ENCODE measurements at places on chromosomes 3 and 15. TPM values are rescaled to one million over a fixed set of nuclear protein-coding genes. Genes with fewer than 3 reads are reported as not detected.

NR2E3 gene
- total RNA-seq = not detected

DNA sequence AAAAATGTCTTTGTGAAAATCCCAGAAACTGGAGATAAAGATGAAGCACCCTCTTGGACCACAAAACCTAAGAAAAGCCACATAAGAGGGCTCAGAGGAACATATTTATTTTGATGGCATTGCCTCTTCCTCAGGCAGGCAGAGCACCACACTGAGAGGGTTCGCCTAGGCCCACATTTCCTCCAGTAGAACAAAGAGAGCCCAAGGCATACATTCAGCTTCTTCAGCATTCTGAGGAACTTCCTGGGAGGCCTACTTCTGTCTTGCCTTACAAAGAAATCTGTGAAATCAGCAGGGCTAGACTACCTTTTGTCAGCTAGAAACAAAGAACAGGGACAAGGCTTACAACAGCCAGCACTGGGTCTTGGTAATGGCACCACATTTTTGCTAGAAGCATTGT is 1325.3 kb downstream of the SI start:
- no peak overlapping the region for H3K27ac ChIP-seq
- H3K4me3 ChIP-seq = no peak overlapping the region
- no peak for DNase-seq
- no peaks in the 10 kb centered on the region for H3K4me1 ChIP-seq
- no peaks in the 10 kb centered on the region for H3K27me3 ChIP-seq

GRCh38 chr3:11671648-11672100 is 28.0 kb upstream of the VGLL4 start:
- H3K27ac ChIP-seq = peak overlapping the region; percentile 11
- H3K4me1 ChIP-seq = peaks cover 8% of the 10 kb centered on the region
- H3K27me3 ChIP-seq = no peaks in the 10 kb centered on the region
- peaks cover 2% of the 10 kb centered on the region for H3K36me3 ChIP-seq
- no peak overlapping the region for H3K4me3 ChIP-seq
- no peak for DNase-seq

ACOX2 gene
- total RNA-seq = not detected

- H3K4me1 ChIP-seq = peaks cover 3% of the 10 kb centered on the region
- no peak for DNase-seq
- no peaks in the 10 kb centered on the region for H3K36me3 ChIP-seq
- H3K4me3 ChIP-seq = no peak overlapping the region
These were observed 24.9 kb downstream of the KNL1 start for GRCh38 chr15:40618906-40619305.

DNA sequence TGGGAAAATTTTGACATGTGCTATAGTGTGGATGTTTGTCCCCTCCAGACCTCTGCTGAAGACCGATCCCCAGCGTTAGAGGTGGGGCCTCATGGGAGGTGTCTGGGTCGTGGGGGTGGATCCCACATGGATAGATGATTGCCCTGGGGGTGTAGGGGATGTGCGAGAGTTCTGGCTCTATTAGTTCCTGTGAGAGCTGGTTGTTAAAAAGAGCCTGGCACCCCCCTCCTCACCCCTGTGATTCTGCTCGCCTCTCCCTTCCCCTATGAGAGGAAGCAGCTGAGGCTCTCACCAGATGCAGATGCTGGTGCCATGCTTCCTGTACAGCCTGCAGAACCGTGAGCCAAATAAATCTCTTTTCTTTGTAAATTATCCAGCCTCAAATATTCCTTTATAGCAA is 67.4 kb downstream of the ATP10A start:
- H3K4me1 ChIP-seq = peaks cover 43% of the 10 kb centered on the region
- H3K27me3 ChIP-seq = no peaks in the 10 kb centered on the region
- H3K4me3 ChIP-seq = no peak overlapping the region
- peaks cover 3% of the 10 kb centered on the region for H3K36me3 ChIP-seq
- H3K27ac ChIP-seq = no peak overlapping the region

CADM2 gene
- 1.2 TPM for total RNA-seq
